ENCODE measurements at places on chromosomes 7 and 10. TPM values are rescaled to one million over a fixed set of nuclear protein-coding genes. Genes with fewer than 3 reads are reported as not detected.

GRCh38 chr7:101531726-101532357 lies 97.3 kb downstream of the MYL10 start:
- DNase-seq, result no peak

DNA sequence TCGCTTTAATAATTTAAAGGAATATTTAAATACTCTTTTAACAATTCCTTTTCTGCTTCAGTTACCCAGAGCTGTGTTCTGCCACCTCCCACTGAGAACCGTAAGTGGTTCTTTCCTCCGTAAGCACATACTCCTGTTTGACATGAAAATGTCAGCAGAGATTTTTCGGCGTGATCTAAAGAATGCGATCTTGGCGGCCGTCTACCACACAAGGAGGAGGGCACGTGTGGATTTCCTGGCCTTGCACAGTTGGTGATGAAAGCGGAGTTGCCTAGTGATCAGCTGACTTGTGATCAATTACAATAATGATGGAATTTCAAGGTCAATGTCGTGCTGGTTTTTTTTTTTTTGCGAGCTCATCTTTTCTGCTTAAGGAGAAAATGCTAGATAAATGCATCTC lies 35.6 kb upstream of the INSIG1 start:
- no peak for DNase-seq

- no peak for DNase-seq
Observed at GRCh38 chr10:822661-823367, 108.7 kb downstream of the LARP4B start.

DNA sequence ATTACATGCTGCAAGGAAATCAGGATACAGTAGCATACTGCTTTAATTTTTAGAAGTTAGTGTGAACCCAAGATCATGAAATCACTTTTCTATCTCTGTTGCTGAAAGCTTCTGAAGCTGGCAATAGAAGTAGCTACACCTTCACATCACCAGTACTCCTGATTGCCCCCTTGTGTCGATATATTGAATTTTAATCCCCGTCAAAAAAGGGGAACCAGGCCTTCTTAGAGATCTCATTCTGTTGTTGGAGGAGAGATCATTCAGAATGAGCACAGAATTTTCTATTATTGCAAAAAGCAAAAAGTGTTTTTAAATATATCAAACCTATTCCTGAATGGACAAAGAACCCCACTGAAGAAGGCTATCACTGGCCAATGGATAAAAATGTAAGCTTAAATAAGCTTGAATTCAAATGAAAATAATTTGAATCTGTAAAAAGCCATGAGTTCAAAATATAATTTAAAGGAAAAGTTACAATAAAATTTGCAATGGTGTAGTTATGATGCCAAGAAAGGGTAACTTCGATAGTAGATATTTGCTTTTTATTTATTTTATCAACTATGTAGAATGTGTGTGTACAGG lies 39.7 kb upstream of the TEX47 start:
- no peak for DNase-seq

DNA sequence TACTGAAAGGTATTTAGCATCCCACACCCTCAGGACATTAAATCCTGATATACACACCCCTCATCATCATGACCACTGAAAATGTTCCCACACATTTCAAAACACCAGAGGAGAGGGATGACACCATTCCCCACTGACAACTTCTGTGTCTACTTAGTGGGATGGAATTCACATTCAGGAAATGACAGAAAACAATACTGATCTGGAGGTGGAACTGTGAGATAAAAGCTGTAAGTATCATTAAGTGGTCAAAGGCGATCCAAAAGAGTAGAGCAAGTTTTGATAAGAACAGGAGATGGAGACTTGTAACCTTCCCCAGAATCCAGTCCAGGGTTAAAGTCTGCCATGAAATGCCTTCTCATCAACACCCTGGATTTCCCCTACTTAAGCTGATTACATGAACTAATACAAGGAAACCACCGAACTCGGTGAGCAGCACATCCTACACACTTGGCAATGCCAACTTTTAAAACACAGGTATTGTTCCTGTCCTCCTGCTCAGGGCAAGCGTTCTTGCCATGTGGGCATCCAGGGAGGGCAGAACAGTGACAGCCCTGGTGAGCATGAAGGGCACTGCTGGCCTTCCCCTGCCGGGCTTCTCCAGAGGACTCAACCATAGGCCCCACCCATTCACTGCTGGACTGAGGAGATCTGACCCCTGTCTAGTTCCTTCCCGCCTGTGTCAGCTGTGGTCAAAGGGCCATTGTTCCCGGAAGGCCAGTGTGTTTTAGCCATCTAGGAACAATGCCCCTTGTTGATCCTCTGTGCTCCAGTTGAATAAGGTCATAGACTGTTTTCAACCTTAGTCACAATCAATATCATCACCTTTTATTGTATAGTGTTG lies 85.0 kb downstream of the SGMS1 start:
- peak; percentile 53 for DNase-seq

DNA sequence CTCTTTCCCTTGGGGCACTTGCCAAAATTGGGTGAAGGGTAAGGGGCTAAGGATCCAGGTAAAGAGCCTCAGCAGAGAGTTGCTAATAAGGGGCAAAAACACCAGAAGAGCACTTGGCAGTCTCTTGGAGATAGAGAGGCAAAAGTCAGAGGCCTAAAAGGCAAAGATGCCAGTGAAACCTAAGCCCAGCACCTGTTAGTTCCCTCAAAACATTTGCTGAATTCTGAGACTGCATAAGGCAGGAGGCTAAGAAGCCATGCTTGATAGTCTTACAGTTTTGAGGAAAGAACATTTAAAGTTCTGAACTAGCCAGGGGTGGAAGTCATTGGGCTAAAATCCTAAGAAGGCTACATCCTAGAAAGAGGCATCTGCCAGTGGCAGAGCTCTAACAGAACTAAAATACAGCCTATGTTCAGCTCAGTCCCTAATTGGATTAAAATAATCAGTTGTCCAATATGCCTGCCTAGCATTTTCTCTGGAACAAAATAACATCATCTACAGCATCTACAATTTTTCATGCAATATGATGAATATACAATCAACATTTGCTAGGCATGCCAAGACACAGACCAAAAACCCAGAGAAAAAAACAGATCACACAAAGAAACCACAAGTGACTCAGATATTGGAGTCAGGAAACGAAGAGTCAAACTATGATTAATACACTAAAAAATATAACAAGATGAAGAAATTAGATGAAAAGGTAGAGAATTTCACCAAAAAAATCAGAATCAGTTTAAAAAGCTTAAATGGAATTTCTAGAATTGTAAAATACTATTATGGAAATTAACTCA lies 7.7 kb downstream of the HTR7 start:
- no peak for DNase-seq

The ADARB2 gene
- total RNA-seq, result 0.81 TPM

All from left lobe of liver (tissue), 2 donors.